ENCODE measurements at places on chromosomes 4 and X.

DNA sequence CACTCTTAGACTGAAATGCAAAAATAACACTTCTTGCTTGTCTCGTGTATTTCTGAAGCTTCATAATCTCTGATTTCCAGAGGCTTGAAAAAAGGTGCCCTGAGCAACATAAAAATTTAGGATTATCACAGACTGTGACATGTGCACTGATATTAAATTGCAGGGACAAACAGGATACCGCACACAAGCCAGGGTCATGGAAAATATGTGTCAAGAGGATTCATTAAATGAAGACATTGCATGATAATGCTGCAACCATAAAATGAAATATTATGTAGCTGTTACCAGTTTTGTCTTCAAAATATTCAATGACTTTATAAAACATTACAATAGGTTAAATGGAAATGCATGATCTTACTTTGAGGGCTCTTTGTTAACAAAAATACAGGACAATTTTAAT is 328.0 kb downstream of the KCTD8 start:
- DNase-seq: no peak

GRCh38 chr4:82501154-82501442 is 60.7 kb downstream of the TMEM150C start:
- DNase-seq: no peak

DNA sequence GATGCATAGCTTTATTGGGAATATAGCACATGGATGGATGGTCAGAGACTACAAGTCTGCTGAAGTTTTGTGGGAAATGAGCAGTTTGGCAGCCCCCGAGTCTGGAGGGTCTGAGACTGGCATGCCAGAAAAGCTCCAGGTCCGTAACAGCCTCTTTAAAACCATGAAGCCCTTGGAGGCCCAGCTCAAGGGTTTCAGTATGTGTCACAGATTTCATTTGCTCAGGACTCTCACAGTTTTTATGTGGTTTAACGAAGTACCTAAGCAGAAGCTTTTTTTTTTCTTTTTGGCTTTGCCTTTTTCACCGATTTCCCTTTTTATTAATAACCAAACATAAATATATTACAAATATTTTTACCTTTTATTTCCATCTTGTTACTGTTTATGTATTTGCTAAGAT is 30.6 kb upstream of the TMEM184C start:
- DNase-seq: no peak

DNA sequence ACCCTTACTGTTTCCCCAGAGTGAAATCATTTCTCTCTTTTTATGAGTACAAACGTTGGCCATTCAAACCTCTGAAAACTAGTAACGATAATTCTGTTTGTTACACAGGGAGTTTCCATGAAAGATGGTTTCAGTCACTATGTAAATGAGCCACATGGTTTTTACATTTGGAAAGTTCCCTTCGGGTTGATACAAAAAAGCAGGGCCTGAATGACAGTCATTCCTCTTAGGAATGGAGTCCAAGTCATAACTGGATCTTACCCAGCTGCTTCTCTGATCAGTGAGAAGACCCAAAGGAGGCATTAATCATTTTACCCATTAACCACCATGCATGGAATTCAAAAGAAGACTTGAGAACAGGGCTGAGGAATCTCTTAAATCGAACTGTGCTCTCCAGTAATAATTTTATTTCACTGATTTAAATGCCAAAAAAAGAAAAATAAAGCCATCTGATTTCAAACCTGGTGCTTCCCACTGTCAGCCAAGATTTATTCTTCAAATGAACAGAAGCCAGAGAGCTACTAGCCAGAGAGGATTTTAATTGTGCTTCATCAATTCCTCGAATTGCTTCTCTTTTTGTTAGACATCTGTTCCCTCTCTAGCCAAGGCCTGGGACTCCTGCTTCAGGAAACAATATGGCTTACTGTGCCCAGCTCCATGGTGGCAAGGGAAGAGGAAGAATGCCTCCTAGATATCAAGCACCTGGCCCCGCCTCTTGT is 3.2 kb downstream of the SOWAHB start:
- no peak for DNase-seq

GRCh38 chr4:76753814-76754213 is 144.1 kb downstream of the SOWAHB start:
- no peak for DNase-seq

GRCh38 chrX:2483398-2484060 is 17.2 kb downstream of the DHRSX start:
- no peak for DNase-seq

DNA sequence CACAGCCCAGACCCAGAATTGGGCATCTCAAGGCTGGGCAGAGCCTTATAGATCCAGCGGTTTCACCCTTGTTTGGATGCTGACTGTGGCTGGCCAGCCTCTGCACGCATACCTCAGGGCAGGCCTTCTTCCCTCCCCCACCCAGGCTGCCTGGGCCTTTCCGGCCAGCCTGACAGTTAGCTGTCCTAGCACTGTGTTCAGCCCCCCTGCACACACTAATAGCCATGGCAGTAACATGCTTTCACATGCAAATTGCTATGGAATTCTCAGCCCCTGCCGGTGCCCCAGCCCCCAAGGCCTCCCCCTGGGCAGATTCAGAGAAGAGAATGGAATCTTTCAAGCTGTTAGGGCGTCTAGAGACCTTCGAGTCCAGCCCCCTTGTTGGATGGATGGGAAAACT is 17.7 kb downstream of the EFNB1 start:
- DNase-seq: no peak
